ENCODE measurements at places on chromosomes 4 and X.

GRCh38 chr4:55348466-55348865 is 2.4 kb downstream of the SRD5A3 start:
- DNase-seq = no peak

DNA sequence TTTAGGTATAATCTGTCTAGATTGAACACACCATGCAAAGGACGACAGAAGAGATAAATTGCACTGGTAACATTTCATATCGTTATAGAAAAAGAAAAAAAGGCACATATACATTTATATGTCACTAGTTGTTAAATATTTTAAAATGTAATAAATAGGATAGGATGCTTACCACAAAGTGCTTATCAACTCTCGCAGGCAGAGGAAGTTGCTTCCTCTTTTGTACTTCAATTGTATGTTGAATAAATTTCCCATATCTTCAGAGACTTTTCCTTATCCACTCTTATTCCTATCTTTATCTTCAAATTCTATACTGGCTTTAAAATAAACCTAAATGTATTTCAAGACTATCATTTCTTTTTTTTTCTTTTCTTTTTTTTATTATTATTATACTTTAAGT is 163.3 kb upstream of the SPOCK3 start:
- no peak for DNase-seq

DNA sequence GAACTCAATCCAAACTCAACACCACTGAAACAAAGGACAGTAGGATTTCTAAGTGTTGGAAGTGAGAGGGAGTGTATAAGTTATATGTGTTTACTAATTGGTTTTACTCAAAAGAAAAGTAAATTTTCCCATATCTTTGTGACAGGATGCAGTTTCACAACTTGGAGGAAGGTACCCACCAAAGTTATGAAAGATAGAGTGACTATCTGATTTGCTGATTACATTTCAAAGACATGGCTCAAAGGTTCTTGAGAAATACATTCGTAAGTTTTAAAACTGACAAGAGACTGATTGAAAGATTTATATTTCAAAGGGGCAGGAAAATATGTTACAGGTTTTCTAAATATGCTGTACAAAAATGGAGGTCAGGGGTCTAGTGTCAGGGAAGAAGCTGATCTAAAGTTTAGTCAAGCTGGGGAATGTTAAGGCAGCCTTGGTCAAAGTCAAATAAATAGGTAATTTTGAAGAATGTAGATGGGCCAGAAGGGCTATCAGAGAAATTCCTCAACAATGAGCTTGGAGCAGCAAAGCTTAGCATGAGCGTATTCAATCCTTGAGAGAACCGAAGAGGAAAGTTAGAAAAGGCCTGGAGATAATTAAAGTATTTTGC is 9.7 kb upstream of the COMMD8 start:
- DNase-seq = no peak

DNA sequence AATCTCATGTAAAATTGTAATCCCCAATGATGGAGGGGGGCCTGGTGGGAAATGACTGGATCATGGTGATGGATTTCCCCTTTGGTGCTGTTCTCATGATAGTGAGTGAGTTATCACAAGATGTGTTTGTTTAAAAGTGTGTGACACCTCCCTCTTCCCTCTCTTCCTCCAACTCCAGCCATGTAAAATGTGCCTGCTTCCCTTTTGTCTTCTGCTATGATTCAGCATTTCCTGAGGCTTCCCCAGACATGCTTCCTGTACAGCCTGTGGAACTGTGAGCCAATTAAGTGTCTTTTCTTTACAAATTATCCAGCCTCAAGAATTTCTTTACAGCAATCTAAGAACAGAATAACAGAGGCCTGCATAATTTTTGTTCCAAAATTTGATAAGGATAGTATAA is 85.2 kb downstream of the ANAPC10 start:
- no peak for DNase-seq

GRCh38 chr4:123291329-123291728 is 105.3 kb upstream of the SPRY1 start:
- DNase-seq = no peak

DNA sequence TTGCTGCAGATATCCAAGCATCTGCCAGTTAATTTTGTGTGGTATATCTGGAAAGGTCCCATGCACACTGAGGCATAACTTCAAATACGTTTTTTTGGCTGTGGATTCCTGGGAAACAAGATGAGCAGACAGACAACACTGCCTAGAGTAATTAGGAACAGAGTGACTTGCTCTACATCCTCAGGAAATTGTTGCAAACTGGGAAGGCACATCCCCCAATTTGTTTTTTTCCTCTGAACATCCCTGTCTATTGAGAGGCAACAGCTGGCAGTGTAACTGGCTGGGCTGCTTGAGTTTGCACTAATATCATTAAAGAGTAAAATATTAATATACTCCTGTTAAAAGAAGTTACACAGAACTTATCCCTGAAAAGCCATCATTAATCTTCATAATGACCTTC is 207.7 kb upstream of the SLIT2 start:
- no peak for DNase-seq

DNA sequence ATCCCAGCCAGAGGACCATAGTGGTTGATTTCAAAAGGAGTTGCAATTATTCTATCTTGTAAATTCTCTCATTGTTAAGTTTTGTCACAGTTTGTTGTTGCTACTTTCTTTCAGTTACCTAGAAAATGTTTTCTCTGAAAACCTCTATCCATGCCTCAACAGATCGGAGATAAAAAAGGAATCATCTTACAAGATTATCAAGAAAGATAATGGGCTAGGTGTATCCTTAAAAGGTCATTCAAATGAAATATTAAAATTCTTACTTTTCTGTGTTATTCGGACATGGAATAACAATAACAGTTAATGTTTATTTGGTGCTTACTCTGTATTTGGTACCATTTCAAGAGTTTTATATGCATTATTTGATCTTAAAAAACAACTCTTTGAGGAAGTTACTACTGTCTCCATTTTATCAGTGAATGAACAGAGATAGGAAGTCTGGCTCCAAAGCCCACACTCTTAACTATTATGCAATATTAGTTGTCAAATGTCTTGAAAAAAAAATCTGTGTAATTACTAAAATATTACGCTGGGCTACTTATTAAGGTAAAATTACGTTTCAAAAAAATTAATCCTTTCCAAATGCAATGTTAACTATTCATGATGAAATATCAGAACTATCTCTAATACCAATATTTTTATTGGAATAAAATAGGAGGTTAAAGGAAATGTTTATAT is 97.5 kb downstream of the SNCA start:
- no peak for DNase-seq

GRCh38 chrX:19805046-19805690 is 82.2 kb downstream of the SH3KBP1 start:
- DNase-seq = no peak

GRCh38 chr4:188187106-188187505 is 47.9 kb downstream of the TRIML1 start:
- DNase-seq = no peak

GRCh38 chrX:74523224-74523623 is 91.2 kb downstream of the RLIM start:
- no peak for DNase-seq

DNA sequence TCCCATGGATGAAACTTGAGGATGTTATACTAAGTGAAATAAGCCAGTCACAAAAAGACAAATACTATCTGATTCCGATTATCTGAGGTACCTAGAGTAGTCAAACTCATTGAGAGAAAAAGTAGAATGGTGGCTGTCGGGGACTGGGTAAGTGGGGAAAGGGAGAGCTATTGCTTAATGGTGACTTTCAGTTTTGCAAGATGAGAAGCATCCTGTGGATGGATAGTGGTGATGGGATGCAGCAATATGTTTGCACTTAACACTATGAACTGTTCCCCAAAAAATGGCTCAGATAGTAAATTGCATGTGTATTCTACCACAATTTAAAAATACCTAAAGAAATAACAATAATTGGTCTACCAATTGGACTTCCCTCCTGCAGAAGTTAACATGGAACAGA is 181.5 kb downstream of the SHROOM3 start:
- no peak for DNase-seq

DNA sequence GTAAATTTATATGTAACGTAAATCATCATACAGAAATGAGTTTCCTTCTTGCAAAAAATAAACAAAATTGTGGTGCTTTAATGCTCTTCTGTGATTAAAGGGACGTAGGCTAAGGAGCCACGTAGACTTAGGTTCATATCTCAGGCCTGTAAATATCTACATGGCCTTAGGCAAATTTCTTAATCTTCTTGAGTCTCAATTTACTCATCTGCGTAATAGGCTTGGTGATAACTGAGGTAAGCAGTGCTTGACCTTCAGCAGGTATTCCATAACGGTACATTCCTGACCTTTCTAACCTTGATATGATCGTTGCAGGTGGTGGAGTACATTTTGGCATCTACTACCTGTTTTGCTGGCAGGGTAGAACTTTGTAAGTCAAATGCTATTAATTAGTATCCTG is 65.2 kb upstream of the TLR3 start:
- DNase-seq = no peak

DNA sequence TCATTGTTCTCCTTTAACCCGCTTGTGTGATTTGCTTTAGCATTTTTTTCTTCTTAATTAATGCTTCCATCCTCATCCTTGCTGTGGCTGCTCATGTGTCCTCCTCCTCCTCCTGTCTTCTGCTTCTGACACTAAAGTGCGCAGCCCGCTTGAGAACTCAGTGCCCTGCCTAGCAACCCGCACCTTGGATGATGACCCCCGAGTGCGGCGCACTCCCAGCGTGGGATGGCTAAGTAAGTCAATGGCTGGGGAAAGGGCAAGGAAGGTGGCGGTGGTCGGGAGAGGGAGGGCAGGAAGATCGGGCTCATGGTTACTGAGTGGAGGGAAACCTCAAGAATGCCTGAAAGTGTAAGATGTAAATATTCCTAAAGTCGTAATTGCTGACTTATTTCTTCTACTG is 30.1 kb downstream of the SLC4A4 start:
- no peak for DNase-seq

- DNase-seq = peak; percentile 56
These were observed 20.1 kb upstream of the UVSSA start for GRCh38 chr4:1326751-1327525.

DNA sequence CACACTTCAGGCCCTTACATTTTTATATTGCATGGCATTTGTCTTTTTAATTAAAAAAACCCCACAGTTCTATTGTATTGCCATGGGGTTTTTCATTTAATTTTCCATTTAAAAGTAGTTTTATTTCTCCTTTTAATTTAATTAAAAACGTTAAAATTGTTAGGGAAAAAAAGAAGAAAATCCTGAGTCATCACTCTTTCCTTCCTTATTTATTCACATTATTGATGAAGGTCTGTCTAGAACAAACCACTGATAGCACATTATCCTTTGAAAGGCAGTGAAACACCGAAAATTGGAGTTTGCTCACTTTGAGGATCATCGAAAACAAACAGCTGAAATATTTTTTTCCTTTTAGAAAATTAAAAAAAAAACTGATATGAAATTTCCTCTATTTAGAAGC is 759.7 kb upstream of the MAGEB2 start:
- no peak for DNase-seq

DNA sequence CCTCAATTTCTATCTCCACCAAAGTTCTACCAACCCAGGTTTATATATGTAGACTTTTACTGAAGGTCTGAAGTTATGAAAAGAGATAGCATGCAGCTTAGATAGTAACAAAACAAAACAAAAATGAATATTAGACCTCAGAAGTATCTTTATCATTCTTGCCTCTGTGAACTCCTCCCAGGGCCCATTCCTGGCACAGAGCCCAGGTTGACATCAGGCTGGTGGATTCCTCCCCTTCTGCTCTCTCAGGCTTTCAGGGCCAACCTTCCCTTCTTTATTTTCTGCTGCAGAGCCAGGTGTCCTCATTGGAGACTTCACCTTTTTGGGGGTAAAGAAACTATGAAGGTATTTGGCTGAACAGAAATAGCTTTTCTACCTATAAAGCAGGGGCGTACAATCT is 112.8 kb upstream of the PITX2 start:
- no peak for DNase-seq

DNA sequence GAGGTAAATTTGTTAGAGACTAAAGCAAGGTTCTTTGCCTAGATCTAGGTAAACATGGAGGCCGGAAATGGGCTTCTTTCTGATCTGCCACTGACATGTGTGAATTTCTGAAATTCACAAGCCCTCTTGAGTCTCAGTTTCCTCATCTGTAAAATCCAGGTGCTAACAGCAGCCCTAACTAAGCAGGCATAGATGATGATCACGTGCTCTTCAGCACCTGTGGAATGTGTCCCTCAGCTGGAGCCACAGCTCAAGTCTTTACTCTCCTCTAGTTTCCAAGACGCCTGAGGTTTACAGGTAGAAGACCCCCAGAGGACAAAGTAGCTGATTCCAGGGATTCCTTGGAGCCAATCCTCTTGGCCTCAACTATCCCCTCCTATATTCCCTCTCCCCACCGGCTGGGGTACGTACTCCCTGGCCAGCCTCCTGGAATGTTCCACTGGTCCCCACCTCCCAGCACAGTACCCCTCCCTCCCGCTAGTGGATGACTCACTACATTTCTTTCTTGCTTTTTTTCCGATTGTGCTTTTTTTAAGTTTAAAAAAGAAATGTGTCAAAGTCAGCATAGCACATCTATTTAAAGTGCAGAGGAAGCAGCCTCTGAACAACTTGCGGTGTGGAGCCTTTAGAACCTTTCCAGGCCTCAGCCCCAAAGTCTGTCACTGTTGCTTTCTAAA is 98.4 kb downstream of the PHKA2 start:
- DNase-seq = no peak

DNA sequence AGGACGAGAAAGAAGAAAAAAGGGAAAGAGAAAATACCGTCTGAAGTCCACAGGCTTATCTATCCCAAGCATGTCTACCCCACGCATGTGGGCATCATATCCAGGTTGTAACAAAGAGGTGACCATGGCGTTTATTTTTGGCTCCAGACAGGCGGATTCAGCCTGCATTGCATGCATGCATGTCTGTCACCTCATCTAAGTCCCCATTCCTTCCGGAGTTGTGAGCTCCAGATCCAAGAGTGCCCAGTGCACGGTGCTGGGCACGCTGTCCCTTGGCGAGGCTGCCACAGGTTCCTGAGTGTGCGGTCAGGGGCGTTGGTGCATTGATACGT is 905 bp upstream of the GALNTL6 start:
- DNase-seq = no peak

DNA sequence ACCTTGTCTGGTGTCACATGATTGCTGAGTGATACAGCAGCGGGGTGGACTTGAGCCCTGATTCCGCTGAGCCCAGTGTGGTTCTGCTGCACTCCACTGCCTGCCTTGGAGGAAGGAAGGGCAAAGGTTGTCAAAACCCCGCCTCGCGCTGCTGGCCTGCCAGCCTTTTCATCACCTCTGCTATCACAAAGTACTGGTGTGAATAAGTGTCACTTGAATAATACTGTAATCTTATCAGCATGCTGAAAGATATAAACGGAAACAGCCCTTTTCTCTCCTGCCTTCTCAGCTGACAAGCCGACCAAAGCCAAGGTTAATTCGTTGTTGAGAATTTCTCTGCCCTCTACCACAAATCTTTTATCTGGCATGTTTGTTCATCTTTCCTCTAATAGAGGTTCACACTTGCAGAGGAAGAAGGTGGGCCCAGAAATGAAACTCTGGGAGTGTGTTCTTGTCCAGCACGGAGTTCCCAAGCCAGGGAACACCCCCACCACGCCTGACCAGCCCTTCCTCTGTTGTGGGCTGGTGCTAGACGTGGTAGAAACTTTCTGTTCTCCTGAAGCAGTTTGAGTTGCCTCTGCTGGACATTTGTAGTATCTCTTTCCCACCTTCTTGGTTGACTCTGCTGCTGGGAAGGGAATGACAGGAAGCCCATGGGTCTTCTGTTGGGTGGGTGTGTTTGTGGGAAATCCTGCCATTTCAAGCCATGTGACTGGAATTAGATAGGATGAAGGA is 21.5 kb downstream of the FHDC1 start:
- DNase-seq = peak; percentile 80

- DNase-seq = no peak
These were observed 247.7 kb upstream of the NDST3 start for GRCh38 chr4:117786566-117786965.

GRCh38 chr4:153676486-153676885 is 7.6 kb upstream of the TLR2 start:
- DNase-seq = no peak

Measured in right cardiac atrium (tissue), 5 donors.